Fibroblast of skin of back (primary cell): ENCODE measurements at places on chromosomes 1 and 21.
A peak's percentile ranks its signal among the peaks of the same experiment; 100 is the strongest.

GRCh38 chr1:119286587-119287181 is 81.9 kb upstream of the HAO2 start:
- DNase-seq, result peak; percentile 30

GRCh38 chr21:29164323-29164942 is 34.0 kb downstream of the MAP3K7CL start:
- peak; percentile 90 for DNase-seq

DNA sequence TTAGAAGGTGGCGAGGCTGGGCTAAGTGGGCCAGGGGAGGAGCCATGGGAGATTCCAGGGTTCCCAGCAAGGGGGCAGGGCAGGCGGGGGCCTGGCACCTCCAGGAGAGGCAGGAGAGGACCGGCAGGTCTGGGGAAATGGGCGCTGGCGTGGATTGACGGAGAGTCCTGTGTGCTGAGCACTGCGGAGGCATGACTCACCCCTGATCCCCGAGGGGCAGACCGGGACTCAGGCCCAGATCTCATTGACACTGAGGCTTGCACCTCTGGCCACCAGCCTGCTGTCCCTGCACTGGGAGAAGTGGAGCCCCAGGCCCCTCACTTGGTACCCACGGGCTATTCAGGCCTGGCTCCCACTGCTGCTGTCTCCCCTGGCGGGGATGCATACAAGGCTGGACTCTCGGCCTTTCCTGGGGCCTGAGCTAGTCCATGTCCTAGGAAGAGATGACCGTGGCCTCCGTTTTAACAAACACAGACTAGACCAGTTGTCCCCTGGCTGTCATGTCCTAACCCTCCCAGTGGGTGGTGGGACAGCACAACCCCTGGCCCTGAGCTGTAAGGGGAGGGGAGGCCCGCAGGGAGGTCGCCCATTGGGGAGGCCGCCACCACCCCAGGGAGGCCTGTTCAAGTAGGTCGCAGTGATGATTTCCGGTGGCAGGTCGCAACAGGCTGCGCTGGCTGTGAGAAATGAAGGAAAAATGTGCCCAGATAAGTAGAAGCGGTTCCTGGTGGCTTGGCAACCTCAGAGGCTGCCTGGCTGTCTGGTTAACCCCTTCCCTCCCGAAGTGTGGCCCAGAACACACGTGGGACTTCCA is 39.7 kb downstream of the RIPK4 start:
- DNase-seq, result peak; percentile 90

DNA sequence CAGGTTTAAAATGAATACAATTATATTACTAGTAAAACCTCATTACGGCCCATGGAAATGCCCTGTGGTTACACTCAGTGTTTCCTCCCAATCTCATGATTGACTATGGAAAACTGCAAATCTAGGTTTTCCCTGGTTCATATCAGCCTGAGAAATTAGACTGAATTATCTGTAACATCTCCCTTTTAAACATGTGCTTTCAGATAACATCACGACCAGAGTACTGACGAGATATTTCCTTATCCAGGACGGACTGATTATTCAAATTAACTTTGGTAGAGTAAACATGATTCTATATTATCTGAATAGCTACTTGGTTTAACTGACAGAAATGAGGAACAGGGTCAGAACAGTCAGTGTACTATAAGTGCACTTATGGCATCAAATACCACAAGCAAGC is 82.3 kb downstream of the RGS7 start:
- no peak for DNase-seq

DNA sequence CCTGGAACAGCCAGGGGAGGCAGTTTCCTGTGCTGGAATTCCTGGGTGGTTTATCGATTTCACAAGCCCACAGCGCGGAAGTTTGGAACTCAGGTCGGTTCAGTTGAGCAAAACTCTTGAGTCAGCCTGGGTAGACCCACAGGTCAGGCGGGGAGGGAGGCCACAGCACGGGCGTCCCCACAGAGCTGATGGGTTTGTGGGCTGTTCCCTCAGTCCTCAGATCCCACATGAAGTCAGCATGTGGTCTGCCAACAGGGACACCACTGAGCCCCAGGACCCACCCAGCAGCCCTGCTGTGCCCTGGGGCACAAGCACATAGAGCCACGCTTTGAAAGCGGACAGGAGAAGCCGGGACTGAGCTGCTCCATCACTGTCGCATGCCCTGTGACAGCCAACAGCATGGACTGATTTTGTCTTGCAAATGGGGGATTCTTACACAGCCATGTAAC is 17.4 kb downstream of the BMP8A start:
- DNase-seq, result no peak

GRCh38 chr21:16426936-16427335 is 697.2 kb downstream of the USP25 start:
- no peak for DNase-seq

- no peak for DNase-seq
Measured at GRCh38 chr1:156959414-156959813, 39.0 kb downstream of the LRRC71 start.

- DNase-seq, result no peak
Measured at GRCh38 chr1:233135833-233136232, 159.7 kb downstream of the PCNX2 start.

DNA sequence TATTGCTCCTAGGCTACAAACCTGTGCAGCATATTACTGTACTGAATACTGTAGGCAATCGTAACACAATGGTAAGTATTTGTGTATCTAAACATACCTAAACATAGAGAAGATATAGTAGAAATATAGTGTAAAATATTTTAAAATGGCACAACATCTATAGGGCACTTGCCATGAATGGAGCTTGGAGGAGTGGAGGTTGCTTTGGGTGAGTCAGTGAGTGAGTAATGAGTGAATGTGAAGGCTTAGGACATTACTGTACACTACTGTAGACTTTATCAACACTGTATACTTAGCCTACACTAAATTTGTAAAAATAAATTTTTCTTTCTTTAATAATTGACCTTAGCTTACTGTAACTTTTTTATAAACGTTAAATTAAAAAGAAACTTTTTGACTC is 7.9 kb downstream of the LEFTY2 start:
- peak; percentile 88 for DNase-seq
